ENCODE measurements at places on chromosomes 2 and 18.

DNA sequence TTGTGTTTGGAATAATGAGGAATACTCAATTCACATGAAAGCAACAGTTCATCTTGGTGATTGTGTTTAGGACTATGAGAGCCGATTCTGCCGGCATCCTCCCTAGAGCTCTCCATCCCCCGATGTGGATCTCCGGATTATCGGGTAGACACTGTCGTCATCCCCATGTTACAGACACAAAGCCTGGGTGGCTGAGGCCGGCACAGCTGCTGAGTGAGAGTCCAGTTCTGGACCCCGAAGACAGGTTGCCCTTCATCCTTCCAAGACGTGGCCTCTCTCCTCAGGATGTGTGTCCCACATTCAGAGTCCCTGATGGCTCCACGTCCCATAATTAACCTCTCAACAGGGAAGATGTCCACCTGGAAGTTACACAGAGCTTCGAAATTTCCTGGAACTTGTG lies 129.3 kb downstream of the HDAC4 start:
- no peak for DNase-seq

DNA sequence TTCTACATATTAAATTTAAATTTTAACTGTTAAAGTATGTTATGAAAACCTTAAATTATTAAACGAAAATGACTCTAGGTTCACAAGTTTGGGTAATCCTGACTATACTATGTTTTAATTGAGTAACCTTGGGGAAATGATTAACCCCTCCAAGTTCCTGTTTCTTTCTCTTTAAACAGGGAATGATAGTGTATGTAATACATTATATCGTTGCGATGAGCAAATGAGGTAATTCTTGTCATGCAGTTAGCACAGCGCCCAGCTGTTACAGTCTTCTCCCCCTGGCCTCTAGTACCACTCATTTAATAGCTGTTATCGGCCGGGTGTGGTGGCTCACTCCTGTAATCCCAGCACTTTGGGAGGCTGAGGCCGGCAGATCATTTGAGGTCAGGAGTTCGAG lies 80.4 kb downstream of the MTA3 start:
- no peak for DNase-seq

DNA sequence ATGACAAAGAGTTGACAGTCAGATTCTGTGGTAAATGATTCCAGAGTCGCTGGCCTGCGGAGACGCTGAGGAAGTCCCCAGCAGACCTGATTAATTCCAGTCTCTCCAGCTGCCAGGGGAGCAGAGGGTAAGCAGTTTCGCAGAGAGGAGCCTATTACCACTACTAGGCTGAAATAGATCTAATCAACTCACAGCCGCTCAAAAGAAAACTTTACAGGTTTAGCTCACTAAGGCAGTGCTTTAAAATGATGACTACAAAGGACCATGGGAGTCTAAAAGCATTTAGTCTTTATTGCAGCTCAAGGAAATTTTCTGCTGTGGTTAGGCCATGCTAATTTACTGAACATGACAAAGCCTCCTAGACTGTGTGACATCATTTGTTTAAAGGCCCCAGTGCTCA lies 445.6 kb upstream of the POU3F3 start:
- no peak for DNase-seq

- no peak for DNase-seq
Observed at GRCh38 chr2:178072383-178073301, at the start of gene PDE11A. PDE11A (minus strand) TSS chr2:178072777; CDS start chr2:178072437, 340 bp downstream.

DNA sequence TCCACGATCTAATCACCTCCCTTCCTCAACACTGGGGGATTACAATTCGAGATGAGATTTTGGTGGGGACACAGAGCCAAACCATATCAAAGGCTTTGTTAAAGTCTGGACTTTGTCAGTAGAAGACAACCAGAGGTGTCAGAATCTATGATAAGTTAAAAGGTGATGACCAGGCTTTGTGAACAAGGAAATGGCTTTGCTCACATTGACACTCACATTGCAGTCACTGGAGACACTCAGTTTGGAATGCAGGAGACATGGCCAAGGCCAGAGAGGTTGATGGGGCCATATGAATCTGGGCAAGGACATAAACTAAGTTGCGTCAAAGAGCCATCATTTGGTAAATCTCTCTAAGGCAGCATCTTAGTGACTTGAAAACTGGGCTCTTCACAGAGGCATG lies 678.2 kb upstream of the FSHR start:
- no peak for DNase-seq

Data from stimulated activated CD8-positive, alpha-beta memory T cell treated with anti-CD3 and anti-CD28 coated beads, Interleukin-15, amount 100 ng/mL, for 4 hours (primary cell).